ENCODE measurements at places on chromosomes 12 and 14. TPM values are rescaled to one million over a fixed set of nuclear protein-coding genes. Genes with fewer than 3 reads are reported as not detected.

Gene E2F7
- not detected for total RNA-seq

Gene ASB2
- total RNA-seq: 124 TPM

Gene OTOGL
- 4.7 TPM for total RNA-seq

Gene P2RX7
- 4.8 TPM for total RNA-seq

Gene GOLGA5
- 31.8 TPM for total RNA-seq

Gene WNT5B
- total RNA-seq: 11.8 TPM

Gene HIP1R
- total RNA-seq: 6.4 TPM

Gene RBM25
- total RNA-seq: 65.7 TPM

Gene TMEM119
- 0.95 TPM for total RNA-seq

DNA sequence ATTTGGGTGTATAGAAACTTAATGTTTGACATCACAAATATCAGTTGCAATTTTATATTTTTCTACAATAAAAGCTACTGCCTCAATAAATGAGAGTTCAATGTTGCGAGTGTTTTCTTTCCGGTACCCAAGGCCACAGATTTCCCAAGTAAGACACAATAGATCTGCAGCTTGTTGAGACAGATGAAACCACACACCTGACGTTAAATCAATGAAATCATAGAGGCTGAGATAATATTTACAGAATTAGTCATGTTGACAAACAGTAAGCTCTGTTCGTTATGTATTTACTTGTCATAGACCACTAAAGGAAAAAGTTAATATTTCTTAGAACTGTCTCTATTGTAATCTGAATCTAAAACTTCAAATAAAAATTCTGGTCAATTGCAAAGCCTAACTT is 49.2 kb upstream of the PTHLH start:
- DNase-seq: no peak

- DNase-seq: peak; percentile 67
Measured at GRCh38 chr14:34722723-34723545, 8.5 kb upstream of the CFL2 start.

- peak; percentile 42 for DNase-seq
Measured at GRCh38 chr14:104467641-104468040, 111.9 kb upstream of the C14orf180 start.

DNA sequence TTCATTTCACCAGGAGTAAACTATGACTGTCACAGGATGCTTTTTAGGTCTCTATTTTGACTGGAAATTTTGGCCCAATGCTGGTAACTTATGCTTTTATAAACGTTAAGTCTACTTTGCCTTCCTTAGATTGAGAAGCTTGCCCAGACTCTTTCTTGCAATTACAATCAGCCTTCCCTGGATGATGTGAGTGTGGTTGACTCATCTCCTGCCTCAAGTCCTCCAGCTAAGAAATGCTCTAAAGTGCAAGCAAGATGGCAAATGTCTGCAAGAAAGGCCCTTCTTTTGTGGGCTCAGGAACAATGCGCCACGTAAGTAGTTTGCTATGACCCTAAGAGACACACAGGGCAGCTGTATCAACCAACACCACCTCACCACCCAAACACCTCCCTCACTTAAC is 96.9 kb downstream of the SYNE2 start:
- no peak for DNase-seq

DNA sequence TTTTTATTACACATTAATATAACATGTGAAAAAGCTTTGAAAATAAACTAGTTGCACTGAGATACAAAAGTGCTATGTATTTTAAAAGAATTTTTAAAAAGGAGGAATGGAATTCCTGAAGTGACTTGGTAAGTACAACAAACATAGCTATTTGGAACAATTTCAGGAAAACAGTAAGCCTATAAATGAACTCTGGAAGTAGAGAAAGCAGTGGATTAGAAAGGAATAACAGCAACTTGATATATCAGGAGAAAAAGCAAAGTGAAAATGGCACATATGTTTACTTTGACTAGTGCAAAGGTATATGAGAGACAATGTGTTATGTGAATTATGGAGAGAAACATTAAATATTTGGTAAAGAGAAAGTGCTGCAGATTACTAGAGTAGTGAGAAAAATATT is 811.7 kb downstream of the C12orf50 start:
- no peak for DNase-seq

- no peak for DNase-seq
Measured at GRCh38 chr14:102688290-102688689, 89.0 kb upstream of the TRAF3 start.

DNA sequence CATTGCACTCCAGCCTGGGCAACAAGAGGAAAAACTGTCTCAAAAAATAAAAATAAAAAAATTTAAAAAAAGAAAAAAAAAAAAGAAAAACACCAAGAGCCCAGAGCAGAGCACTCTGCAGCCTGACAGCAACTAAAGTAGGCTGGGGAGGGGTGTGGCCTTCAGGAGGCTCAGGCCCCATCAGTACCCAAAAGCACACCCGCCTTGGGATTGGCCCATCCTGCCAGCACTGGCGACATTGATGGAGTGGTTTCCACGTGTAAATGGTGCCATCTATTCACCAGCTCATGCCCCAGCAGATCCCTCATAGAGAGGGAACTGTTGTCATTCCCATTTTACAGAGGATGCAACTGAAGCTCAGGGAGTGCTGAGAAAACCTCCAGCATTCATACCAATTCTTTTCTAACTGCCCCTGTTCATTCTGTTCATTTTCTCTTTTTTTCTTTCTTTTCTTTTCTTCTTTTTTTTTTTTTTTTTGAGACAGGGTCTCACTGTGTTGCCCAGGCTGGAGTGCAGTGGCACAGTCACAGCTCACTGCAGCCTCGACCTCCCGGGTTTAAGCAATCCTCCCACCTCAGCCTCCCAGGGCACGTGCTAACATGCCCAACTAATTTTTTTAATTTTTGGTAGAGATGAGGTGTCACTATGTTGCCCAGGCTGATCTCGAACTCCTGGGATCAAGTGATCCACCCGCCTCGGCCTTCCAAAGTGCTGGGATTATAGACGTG is 89.3 kb downstream of the IRF2BPL start:
- DNase-seq: no peak

- no peak for DNase-seq
Measured at GRCh38 chr14:100980823-100981222, 77.3 kb upstream of the RTL1 start.

GRCh38 chr14:77657280-77657679 is 40.8 kb upstream of the SPTLC2 start:
- no peak for DNase-seq

DNA sequence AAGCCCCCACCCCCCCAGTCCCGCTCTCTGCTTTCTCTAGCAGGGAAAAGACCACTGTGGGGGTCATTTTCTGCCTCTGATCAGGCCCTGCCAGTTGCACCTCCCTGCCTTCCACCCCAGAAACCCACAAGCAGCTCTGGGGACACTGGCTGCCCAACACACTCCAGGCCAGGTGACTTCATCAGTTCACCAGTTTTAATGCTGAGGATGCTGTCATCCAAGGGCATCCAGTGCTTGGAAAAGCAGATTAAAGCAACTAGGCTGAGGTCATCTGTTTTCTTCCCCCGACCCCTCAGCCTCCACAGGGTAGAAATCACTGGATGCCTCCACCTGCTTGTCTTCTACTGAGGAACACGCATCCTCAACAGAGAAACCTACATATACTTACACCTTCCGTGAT is 282.4 kb downstream of the DPF3 start:
- DNase-seq: no peak

DNA sequence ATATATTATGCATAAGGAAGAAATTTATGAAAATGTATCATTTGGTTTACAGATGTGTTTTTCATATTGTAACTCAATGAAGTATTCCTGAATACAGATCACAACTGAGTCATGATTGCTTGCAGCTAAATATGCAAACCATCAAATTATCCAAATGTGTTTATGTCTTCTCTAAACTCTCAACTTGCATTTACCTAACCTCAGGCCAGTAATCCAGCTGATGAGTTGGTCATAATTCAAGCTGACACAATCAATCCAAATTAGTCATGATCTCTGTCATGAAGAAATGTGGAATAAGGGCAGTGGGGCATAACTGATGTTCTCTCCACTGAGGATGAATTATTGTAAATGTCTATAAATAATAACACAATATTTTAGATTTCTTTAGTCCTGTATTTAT is 104.8 kb upstream of the CNTN1 start:
- DNase-seq: no peak

DNA sequence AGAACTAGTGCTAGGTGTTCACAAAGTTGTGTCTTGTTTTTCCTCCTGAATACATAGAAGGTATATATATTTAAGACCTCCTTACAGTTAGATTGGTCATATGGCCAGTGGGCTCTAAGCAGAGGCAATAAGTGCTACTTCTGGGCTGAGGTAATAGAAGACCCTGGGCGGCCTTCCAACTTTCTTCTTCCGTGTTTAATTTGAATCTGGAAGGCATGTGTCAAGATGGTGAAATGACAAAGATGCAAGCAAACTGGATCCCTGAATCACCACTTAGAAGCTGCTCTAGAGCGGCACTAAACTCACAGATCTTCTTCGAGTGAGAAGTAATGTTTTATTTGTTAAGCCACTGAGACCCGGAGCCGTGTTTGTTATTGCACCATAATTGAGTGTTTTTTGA is 201.0 kb upstream of the GZMB start:
- DNase-seq: no peak

DNA sequence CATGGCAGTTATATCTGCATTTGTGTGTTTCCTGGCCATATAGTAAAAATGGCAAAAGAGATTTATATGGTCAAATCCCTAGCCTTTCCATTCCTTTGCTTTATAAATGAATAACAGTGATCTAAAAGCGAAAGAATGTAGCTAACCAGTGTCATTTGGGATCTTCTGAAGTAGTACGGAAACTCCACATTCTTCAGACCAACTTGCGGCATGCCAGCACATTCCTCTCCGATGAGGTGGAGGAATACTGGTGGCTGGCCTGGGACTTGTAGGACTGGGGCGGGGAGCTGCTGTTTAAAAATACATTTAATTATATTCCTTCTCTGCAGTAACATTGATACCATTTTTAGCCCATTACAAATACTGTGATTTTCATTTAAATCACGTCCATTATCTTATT is 85.3 kb downstream of the SAMD4A start:
- DNase-seq: peak; percentile 97

GRCh38 chr12:30146561-30146960 is 362.8 kb upstream of the TMTC1 start:
- no peak for DNase-seq

GRCh38 chr12:49744363-49744885 is 3.1 kb downstream of the TMBIM6 start:
- DNase-seq: no peak

GRCh38 chr12:123905319-123905925 is 67.2 kb downstream of the CCDC92 start:
- DNase-seq: no peak

- no peak for DNase-seq
Measured at GRCh38 chr12:26760657-26761293, 72.2 kb downstream of the ITPR2 start.

GRCh38 chr12:13981296-13981962 is at the start of gene GRIN2B:
Gene GRIN2B (minus strand): TSS chr12:13981602. CDS start chr12:13866208, 115,394 bp downstream.
- DNase-seq: no peak

- DNase-seq: no peak
Measured at GRCh38 chr12:22610131-22610530, 14.8 kb upstream of the ETNK1 start.

DNA sequence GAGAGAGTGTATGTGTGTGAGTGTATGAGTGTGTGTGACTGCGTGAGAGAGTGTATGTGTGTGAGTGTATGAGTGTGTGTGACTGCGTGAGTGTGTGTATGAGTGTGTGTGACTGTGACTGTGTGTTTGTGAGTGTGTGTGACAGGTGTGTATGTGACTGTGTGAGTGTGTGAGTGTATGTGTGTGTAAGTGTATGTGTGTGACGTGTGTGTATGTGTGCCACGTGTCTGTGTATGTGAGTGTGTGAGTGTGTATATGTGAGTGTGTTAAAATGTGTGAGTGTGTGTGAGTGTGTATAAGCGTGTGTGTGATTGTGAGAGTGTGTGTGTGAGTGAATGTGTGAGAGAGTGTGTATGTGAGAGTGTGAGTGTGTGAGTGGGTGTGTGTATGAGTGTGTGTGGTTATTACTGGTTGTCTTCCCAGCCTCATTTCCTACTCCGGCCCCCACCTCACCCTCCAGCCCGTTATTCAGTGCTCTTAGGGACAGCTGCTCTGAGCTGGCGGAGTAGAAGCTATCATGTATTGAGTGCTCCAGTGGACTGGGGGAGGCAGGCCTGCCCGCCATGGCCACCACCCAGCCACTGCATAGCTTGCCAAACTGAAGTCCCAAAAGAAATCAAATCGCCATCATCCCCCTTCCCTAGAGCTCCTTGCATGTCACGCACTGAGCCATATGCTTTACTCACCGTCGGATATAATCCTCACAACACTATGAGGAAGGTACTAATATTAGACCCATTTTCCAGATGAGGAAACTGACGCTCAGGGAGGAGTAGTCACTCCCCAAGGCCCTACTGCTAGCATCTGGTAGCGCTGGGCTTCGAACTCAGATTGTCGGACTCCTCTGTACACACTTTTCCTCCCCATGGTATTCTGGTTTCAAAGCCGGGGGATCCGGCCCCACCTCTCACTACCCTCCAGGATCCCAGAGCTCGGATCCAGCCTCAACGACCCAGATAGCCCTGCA is 10.3 kb upstream of the MYL2 start:
- DNase-seq: no peak

- DNase-seq: no peak
Measured at GRCh38 chr12:110780448-110780847, 37.8 kb upstream of the PPP1CC start.

Measured in sigmoid colon (tissue), 7 donors.